ENCODE measurements at places on chromosomes 11 and 22.

GRCh38 chr11:74460481-74461154, 6.7 kb downstream of the KCNE3 start:
- no peak for DNase-seq

- no peak for DNase-seq
Observed at GRCh38 chr11:20249796-20250195, 89.5 kb upstream of the DBX1 start.

GRCh38 chr11:15059132-15059915, 14.1 kb upstream of the CALCB start:
- DNase-seq, result no peak

DNA sequence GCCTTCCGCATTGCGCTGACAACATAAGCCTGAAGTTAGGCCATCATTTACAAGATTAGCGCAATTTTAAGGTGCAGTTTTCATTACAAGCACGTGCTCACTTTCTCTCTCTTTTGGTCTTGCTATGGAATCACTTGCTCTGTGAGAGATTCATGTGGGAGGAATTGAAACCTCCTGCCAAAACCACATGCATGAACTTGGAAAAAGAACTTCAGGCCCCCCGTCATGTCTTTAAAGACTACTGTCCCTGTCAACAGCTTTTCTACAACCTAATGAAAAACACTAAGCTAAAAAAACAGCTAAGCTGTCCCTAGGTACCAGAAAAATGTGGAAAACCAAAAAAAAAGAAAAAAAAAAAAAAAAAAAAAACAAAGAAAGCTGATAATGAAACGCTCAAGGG, 1707.6 kb upstream of the RAG2 start:
- DNase-seq, result no peak

GRCh38 chr11:128417607-128418324, 169.6 kb downstream of the ETS1 start:
- DNase-seq, result no peak

GRCh38 chr22:42646569-42647525, 2.3 kb downstream of the CYB5R3 start:
- no peak for DNase-seq

GRCh38 chr11:17607083-17607429, 60.0 kb downstream of the OTOG start:
- DNase-seq, result no peak

All from T-helper 2 cell (primary cell).